ENCODE measurements at places on chromosomes 5 and 9.

DNA sequence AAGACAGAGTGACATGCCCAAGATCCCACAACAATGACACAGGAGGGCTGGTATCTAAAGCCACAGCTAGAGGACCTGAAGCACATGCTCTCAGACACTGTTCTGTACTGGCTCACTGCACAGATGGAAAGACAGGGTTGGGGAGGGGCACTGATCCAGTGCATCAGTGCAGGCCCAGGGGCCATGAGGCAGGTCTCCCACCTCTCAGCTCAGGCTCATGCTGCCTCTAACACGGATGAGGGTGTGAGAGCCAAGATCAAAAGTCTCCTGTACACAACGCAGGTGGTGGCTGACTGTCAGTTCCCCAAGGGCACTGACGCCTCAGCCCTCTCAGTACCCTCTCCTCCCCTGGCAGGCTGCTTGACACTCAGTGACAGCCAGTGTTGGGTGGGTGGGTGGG, 10.9 kb downstream of the RAPGEF1 start:
- no peak for DNase-seq

- peak; percentile 30 for DNase-seq
These were observed 35.2 kb upstream of the SPATA31C2 start for GRCh38 chr9:88173378-88173999.

GRCh38 chr5:154780128-154780527, 25.0 kb downstream of the LARP1 start:
- no peak for DNase-seq

GRCh38 chr5:138470322-138471051, 5.2 kb downstream of the EGR1 start:
- no peak for DNase-seq

GRCh38 chr5:56585999-56586691, 229.2 kb upstream of the MAP3K1 start:
- DNase-seq = peak; percentile 55

- no peak for DNase-seq
These were observed 6.1 kb downstream of the IRX4 start for GRCh38 chr5:1876660-1877064.

- DNase-seq = no peak
These were observed 55.6 kb upstream of the CAMK4 start for GRCh38 chr5:111168608-111169007.
